ENCODE measurements at places on chromosomes 4 and X. TPM values are rescaled to one million over a fixed set of nuclear protein-coding genes. Genes with fewer than 3 reads are reported as not detected.
A peak's percentile ranks its signal among the peaks of the same experiment; 100 is the strongest.

DNA sequence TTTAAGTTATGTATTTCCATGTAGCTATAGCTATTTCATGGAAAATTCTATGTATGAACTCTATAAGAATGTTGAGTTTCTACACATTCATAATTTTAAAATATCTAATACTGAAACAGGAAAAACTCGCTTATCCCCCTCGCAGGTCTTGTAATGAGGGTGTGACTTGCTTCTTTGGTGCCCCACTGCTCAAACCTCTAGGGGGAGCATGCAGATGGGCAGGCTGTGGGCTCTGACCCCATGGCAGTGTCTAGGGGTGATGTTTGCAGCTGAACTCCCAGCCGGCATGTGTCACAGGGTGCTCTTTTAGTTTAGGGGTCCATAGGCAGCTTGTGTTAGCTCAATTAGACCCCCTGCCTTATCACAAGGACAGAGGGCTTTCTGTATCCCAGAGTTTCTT is 1825.7 kb upstream of the ADGRL3 start:
- no peak for DNase-seq

The HSD17B11 gene
- 27.2 TPM for total RNA-seq

DNA sequence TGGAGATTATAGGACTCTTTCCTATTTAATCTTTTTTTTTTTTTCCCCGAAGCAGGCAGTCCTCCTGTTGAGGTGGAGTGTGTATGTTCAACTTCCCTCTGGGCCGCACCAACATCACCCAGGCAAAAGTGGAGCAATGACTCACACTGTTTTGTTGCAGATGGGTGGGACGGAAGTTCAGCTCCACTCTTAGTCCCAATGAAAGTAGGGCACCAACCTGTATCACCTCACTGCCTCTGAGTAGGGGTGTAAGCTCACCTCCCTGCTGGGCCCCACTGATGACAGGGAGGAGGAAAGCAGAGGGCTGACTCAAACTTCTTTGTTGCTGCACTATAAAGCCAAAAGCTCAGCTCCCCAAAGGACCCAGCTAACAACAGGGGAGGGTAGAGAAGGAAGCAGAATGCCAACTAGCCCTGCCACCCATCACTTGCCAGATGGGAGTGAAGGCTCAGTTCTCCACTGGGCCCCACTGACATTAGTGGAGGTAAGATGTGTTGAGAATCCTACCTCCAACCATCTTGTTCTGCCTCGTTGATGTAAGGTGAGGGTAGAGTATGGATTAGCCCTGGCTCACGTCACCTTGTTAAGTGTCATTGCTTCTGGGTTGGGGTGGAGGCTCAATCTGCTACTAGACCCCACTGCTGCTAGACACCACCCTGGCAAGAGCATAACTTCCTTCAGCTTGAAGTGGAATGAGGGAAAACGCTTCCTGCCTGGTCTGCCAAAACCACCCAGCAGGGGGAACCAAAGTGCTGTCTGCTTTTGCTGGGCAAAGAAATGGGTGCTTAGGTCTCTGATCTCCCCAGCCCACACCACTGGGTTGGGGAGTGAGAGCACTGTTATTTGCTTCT is 14.1 kb downstream of the RPS6KA3 start:
- DNase-seq: peak; percentile 61

- DNase-seq: no peak
Observed at GRCh38 chrX:134115270-134115669, 121.7 kb upstream of the CCDC160 start.

The HELQ gene
- total RNA-seq: 14.7 TPM

DNA sequence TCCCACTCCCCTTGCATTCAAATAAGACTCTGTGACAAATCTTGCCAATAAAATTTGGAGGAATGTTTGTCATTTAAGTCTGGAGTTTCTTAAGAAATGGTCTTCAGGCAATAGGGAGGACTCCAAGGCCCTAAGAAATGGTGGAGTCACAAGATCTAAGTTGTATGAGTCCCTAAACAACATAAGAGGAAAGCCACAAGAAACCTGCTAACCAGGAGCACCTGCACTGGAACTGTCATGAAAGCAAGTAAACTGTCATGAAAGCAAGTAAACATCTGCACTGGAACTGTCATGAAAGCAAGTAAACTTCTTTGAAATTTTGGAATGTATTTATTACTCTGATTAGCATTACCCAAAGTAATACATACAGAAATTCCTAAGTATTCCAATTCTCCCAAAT is 3.5 kb downstream of the CNOT6L start:
- DNase-seq: no peak

DNA sequence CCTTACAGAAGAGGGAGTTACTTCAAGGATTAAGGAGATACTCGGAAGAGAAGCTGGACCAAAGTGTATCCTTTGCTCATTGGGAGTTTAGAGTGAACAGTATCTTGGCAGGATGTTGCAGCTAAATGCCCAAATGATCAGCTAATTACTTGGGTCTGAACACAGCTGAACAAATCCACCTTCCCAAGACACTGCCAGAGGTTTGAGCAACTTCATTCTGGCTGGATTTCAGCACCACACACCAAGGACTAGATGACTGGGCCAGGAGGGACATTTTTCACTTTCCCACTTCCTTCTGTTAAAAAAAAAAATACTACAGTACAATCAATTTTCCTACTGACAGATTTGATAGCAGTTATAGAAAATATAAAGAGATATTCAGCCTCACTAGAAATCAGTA is 324.6 kb downstream of the MID1IP1 start:
- DNase-seq: no peak

DNA sequence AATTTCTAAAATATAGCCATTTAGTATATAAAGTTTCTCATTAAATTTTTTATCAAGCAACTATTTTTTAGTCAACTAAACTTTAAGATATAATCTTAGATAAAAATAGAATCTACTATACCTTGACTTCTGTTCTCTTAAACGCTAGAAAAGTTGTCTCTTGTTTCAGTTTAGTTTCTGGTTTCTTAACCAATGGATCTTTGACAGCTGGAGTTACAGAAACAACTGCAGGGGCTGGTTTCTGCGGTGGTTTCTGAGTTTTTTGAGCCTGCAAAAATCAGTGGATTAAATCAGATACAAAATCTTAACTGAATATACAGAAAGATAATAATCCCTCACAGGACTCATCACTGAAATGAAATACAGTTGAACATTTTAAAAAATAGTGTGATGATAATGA is 21.9 kb downstream of the INTS12 start:
- no peak for DNase-seq

- DNase-seq: no peak
Observed at GRCh38 chr4:164252286-164252685, 501.6 kb upstream of the SMIM31 start.

DNA sequence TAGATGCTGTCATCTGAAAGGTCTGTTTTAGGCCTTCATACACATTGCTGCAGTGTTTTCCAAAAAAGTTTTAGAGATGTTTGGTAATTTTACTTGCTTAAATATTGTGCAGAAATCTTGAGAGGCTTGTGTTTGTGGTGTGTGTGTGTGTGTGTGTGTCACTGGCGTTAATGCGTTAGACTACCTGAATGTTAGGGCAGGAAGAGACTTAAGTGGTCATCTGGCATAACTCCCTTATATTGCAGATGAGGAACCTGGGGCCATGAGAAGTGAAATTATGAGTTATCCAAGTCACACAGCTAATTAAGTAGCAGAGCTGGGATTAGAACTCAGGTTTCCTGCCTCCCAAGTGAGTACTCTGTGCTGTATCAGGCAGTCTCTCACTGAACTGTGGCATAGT is 1.4 kb downstream of the LSM6 start:
- no peak for DNase-seq

The CFP gene
- total RNA-seq: 27.5 TPM

- peak; percentile 64 for DNase-seq
Observed at GRCh38 chrX:154526901-154527675, 11.1 kb upstream of the FAM3A start.

DNA sequence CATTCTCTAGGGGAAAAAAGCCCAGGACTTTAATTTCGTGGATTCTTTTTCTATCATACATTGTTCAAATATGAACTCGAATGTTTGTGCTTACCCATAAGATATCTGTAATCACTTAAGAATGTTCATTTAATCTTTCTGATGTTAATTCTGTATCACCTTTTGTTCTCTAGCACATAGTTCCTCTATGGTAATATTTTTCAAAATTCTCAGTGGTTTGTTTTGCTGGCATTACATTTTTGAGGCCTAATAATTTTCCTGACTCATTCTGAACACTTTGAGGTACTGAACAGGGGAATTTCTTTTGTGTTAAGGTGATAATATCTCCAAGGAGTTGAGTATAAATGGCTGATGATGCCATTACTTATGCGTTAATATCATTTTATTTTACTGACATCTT is 490.7 kb upstream of the PITX2 start:
- no peak for DNase-seq

DNA sequence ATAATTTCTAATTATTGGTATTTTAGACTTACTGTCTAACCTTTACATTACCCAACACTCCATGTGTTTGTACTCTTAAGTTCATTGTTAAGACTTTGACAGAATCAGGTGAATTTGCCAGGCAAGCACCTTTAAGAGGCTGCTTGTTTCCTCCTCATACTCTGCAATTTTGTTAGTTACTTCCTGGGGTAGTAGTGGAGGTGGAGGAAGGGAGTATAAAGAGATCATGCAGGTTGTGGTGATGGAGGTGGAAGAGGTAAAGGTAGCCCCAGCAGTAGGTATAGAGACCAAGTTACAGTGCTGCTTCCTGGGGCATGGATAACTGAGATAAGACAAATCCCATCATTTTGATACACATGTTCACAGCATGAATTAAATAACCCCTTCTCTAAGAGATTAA is 6.7 kb downstream of the WDR44 start:
- DNase-seq: no peak

Measured in endothelial cell (in vitro differentiated cells).